ENCODE measurements at places on chromosomes 11 and 22. TPM values are rescaled to one million over a fixed set of nuclear protein-coding genes. Genes with fewer than 3 reads are reported as not detected.

Gene SCGB1D1
- total RNA-seq: not detected

Gene RTN4RL2
- 0.74 TPM for total RNA-seq

Gene IRAG1
- 5.2 TPM for total RNA-seq

Gene CDON
- 13.1 TPM for total RNA-seq

Gene TREH
- not detected for total RNA-seq

Gene ENTHD1
- total RNA-seq: not detected

Gene OR51B2
- total RNA-seq: 1.1 TPM

Gene WBP2NL
- 1.1 TPM for total RNA-seq

Gene TSPAN4
- 145 TPM for total RNA-seq

Gene TTC36
- total RNA-seq: 21.1 TPM

Gene ANKK1
- total RNA-seq: 0.24 TPM

Gene SNX32
- 1.3 TPM for total RNA-seq

Gene PACSIN3
- total RNA-seq: 11.2 TPM

Gene LGALS12
- 59.3 TPM for total RNA-seq

Gene PATE2
- total RNA-seq: not detected

Gene CHRM1
- total RNA-seq: not detected

Gene KDM4E
- total RNA-seq: not detected

Gene RSF1
- 60.7 TPM for total RNA-seq

Gene OR52I1
- not detected for total RNA-seq

Gene FSHB
- not detected for total RNA-seq

Gene GPR83
- not detected for total RNA-seq

Gene OR4A16
- not detected for total RNA-seq

Gene RASSF10
- total RNA-seq: 1.7 TPM

Gene SREBF2
- total RNA-seq: 26.3 TPM

Gene RAB38
- total RNA-seq: 1.9 TPM

Gene SPON1
- 80.2 TPM for total RNA-seq

Gene OR8G1
- total RNA-seq: not detected

Gene FIBP
- total RNA-seq: 48.8 TPM

Gene CD248
- total RNA-seq: 45.5 TPM

Gene PRR33
- not detected for total RNA-seq

Gene KBTBD3
- total RNA-seq: 2.5 TPM

Gene KRTAP5-7
- not detected for total RNA-seq

Gene LIPT2
- total RNA-seq: 3.7 TPM

Gene LMNTD2
- 2.0 TPM for total RNA-seq

Gene NXPE1
- not detected for total RNA-seq

Gene DGKZ
- total RNA-seq: 68.6 TPM

Gene BSX
- not detected for total RNA-seq

Gene DDX17
- total RNA-seq: 426 TPM

Gene VWA5A
- total RNA-seq: 13.5 TPM

Gene PTGDR2
- not detected for total RNA-seq

Gene NRGN
- total RNA-seq: 3.0 TPM

Gene APOA4
- total RNA-seq: not detected

Gene KRTAP5-1
- total RNA-seq: not detected

Gene PNPLA5
- total RNA-seq: not detected

Gene OR51I1
- total RNA-seq: not detected

Gene OR10A2
- not detected for total RNA-seq

Gene CNIH2
- not detected for total RNA-seq

Gene DAGLA
- 3.1 TPM for total RNA-seq

Gene TMEM121B
- 0.63 TPM for total RNA-seq

Gene FGF4
- total RNA-seq: not detected

Gene RIBC2
- total RNA-seq: not detected

Gene UFD1
- total RNA-seq: 32.3 TPM

Gene APOL3
- total RNA-seq: 273 TPM

Gene OSM
- total RNA-seq: 7.1 TPM

Gene PAK1
- 21.8 TPM for total RNA-seq

Gene CABP4
- total RNA-seq: 0.65 TPM

Measured in omental fat pad (tissue), 4 donors.